ENCODE measurements at places on chromosomes 5 and 9.

GRCh38 chr9:84655447-84655846 lies 14.1 kb upstream of the NTRK2 start:
- DNase-seq = no peak

- DNase-seq = no peak
Observed at GRCh38 chr5:72478276-72478675, 28.9 kb downstream of the ZNF366 start.

- DNase-seq = peak; percentile 22
Observed at GRCh38 chr5:78056901-78057514, 237.5 kb downstream of the AP3B1 start.

GRCh38 chr5:113029614-113030013 lies 53.0 kb downstream of the DCP2 start:
- peak; percentile 63 for DNase-seq

GRCh38 chr9:136937186-136938001 lies 7.1 kb downstream of the FBXW5 start:
- no peak for DNase-seq

DNA sequence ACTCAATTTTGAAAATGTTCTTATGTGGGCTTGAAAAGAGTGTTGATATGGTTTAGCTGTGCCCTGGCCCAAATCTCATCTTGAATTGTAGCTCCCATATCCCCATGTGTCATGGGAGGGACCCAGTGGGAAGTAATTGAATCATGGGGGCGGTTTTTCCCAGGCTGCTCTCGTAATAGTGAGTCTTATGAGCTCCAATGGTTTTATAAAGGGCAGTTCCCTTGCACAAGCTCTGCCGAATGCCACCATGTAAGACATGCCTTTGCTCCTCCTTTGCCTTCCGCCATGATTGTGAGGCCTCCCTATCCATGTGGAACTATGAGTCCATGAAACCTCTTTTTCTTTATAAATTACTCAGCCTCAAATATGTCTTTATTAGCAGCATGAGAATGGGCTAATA lies 71.0 kb downstream of the USP20 start:
- DNase-seq = no peak

GRCh38 chr5:16774806-16775205 lies 158.0 kb upstream of the RETREG1 start:
- peak; percentile 63 for DNase-seq

DNA sequence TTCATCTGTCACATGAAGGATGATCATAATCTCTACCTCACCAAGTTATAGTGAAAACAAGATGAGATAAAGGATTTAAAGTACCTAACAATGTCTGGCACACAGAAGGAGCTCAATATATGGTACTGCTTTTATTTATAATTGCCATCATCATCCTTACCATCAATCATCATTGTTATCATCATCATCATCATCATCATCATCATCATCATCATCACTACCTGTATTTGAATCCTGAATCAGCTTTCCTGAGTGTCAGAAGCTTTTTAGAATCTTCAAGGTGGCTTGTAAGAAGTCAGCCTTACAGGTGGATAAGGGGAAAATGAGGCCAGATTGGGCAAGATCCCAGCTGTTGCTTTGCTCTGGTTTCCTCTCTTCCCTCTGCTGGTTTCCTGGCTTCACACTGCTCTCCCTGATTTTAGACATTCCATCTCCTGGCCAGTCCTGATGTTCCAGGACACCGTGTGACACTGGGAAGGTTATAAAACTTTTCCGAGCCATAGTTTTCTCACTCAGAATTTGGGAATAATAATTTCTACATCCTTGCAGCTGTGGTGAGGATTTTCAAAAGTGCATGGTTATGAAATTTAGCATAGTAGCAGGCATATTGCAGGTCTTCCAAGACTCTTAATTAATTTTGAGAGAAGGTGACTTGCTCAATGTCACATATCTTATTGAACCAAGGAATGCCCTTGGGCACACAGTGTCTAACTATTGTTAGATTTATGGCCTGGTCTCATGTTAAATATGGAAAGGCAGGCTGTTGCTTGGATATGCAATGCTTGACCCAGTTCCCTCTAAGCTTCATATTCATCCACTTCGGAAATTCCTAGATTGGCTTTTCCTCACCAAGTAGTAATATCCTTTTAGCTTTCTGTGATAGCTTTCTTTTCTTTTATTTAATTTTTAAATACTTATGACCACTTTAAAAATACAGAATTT lies 160.7 kb downstream of the TMEM38B start:
- DNase-seq = no peak

GRCh38 chr5:100517301-100517974 lies 17.7 kb upstream of the FAM174A start:
- no peak for DNase-seq

GRCh38 chr9:89340332-89340731 lies 22.0 kb downstream of the SECISBP2 start:
- DNase-seq = no peak

GRCh38 chr5:58491216-58491892 lies at the start of gene GAPT:
GAPT (plus strand) TSS chr5:58491435; CDS start chr5:58494537, 3,102 bp downstream.
- DNase-seq = no peak

DNA sequence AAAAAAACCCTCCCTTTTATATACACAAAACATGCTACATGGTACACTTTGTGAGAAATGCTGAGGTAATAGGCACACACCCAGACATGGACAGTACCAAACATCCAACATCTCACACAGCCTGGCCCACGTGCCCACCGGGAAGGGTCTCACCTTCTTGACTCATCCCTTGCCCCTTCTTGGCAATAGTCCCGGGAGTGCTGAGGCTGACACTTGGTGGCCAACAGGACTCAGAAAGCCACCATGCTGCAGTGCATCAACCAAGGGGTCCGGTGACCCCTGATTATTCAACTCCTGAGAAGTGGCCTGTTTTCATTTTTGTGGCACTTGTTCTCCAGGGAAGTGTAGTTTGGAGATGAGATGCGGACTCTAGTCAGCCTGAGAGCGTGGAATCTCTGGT lies 35.0 kb downstream of the ANGPTL2 start:
- no peak for DNase-seq

GRCh38 chr9:6944896-6945295 lies 187.1 kb downstream of the KDM4C start:
- DNase-seq = peak; percentile 89

DNA sequence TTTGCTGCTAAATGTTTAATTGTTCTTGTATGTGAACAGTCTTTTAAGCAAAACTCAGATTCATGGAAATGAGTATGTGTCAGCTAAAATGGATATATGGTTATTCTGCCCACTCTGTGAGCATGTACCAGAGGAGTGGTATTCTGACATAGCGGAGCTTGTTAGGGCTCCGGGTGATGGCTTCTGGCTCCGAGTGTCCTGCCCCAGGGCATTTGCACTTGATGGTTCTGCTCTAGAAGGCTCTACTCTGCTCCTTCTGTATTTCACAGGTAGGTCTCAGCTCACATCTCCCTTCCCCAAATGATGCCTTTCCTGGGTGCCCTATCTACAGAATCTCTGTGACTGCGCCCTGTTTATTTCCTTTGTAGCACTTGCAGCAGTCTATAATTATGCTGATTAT lies 113.3 kb downstream of the ARHGAP26 start:
- no peak for DNase-seq

DNA sequence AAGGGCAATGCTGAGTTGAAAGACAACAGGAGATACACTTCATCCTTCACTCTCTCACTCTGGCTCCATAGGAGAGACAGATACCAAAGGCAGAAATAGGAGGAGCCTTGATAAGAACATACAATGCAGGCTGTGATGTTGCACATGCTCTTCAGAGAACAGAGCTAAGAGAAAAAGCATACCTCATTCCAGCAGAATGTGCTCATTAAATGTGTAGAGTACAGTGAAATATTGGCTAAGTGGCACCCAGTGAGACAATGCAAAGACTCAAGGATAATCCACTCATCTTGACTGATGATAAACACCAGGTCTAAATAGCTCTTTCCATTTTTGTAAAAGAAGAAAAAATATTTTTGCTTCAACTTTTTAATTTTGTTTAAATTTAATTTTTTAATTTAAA lies 139.7 kb downstream of the OR2K2 start:
- DNase-seq = no peak

DNA sequence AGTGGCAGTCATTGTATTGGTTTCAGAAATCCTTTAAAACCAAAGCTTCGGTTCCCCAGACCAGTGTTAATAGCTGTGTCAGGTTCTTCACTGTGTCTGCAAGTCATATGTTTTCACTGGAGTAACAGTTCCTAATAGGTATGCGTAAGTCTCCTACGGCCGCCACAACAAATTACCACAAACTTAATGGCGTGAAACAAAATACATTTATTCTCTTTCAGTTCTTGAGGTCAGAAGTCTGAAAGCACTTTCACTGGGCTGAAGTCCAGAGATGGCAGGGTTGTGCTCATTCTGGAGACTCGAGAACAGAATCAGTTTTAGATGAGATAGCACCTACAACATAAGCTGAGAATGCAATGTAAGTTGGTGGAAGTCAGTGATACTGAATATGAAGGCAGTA lies 556.2 kb downstream of the TLE4 start:
- no peak for DNase-seq

DNA sequence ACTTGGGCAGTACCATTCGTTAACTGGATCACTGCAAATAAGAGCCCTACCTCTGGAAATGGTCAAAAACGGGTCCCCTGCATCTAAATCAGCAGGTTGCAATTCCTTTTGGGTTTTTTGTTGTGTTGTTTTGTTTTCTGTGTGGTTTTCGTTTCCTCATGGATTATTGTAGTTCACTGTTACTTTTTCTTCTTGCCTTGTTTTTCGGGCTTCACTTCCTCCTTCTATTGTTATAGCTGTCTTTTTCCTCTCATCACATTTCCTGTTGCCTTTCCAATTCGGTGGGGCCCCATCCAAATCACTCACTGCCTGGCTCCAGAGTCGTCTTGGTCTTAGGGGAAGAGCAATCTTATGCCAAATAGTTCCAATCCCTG lies 8.7 kb upstream of the SSBP2 start:
- peak; percentile 14 for DNase-seq

DNA sequence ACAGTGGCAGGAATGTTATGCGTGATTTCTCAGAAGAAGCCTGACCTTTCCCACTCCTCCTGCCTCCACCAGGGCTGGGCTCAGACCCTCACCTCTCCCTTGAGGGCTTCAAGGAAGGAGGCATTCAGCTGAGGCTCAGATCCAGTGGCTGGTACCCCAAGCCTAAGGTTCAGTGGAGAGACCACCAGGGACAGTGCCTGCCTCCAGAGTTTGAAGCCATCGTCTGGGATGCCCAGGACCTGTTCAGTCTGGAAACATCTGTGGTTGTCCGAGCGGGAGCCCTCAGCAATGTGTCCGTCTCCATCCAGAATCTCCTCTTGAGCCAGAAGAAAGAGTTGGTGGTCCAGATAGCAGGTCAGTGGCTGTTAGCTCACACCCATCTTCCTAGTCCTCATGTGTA lies 9.9 kb downstream of the BTNL9 start:
- no peak for DNase-seq

DNA sequence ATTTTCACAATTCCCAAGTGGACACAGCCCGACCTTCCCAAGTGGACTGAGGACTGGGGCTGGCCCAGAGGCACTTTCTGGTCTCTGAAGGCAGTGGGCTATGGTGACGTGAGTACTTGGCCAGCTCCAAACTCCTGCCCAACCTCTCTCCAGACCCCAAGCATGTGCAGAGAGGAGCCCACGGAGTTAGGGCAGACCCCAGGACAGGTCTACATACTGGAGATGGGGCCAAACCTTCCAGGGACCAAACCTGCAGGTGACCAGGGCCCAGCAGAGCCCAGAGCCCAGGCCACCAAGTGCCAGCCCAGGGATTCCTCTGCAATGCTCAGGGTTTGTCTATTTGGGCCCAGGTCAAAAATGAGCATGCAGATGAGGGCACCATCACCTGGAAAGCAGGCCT lies 15.3 kb downstream of the BRD3 start:
- DNase-seq = no peak

DNA sequence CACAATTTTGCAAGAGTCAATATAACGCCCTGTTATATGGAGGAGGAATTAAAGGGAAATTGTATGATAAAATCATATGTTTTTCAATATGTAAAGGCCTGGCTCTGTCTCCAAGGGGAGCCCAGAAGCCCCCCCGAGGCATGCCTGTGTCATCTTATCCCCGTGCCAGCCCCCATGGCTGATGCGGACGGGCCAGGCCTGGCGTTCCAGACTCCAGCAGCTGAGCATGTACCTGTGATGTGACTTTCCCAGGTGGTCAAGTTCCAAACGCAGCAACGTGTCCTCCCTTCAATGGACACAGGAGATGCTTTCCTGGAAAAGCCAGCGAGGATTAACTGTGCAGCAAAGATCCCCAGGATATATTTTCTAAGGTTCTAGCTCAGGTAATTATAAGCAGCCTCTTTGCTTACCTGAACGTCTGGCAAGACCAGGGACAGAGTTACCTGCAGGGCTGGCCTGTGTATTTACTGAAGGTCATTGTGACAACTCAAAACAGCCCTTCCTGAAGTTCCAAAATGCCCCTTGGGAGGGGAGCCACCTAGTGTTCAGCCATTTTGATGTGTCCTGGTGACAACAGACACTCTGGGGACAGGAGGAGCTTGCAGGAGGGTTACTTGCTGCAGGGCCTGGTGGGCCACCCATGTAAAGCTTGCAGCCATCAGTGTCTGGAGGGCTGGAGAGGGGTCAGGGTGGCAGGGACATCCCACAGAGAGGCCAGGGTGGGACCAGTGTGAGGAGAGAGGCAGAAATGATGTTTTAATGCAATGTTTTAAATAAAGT lies 53.3 kb upstream of the RNU6ATAC start:
- DNase-seq = no peak

GRCh38 chr9:108119530-108120113 lies 630.1 kb upstream of the KLF4 start:
- DNase-seq = no peak

DNA sequence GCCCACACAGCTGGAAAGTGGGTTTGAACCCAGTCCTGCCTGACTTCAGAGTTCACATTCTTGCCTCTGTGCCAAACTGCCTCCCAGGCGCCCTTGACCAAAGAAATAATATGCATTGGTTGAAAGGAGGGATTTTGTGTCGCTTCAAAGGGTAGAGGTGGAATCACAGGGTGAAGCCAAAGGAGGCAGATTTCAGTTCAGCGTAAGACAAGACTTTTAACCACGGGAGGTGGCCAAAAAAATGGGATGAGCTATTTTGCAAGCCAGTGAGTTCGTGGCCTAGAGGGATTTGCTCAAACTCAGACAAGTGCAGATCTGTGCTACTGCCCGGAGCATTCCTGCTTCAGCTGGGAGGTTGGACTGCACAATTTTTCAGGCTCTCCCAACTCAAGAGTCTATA lies 57.6 kb upstream of the RANBP3L start:
- no peak for DNase-seq

- DNase-seq = peak; percentile 14
Observed at GRCh38 chr9:125262294-125262991, 817 bp downstream of the GAPVD1 start.

DNA sequence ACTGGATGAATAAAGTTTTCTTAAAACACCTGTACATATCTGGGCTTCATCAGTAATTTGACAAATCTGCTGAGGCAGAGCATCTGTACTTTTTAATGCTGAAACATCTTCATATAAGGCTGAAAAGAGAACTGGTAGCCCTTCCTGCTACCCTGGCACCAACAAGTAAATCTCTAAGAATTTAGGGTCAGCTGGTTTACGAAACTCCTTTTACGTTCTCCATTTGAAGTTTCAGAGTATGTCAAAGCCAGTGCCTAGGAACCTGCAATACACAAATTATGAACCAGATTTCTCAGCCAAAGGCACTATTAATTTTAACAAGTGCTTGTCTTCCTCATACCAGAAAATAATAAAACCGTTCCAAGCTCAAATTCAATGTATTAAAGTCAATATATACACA lies 3.8 kb downstream of the ZFAND5 start:
- no peak for DNase-seq

GRCh38 chr5:92801911-92802310 lies 779.1 kb downstream of the NR2F1-AS1 start:
- DNase-seq = peak; percentile 0

Data from cardiac fibroblast (primary cell).